Glomerular endothelial cell (primary cell): ENCODE measurements at places on chromosomes 6 and 20. TPM values are rescaled to one million over a fixed set of nuclear protein-coding genes. Genes with fewer than 3 reads are reported as not detected.

Gene SLC22A7
- not detected in 2 replicates for total RNA-seq

Gene NOX3
- not detected in 2 replicates for total RNA-seq

Gene PI16
- 0.23 TPM in 1 of 2 replicates, not detected in the other for total RNA-seq

Gene BNIP5
- total RNA-seq: not detected in 2 replicates

Gene TPD52L2
- total RNA-seq: 189 and 209 TPM in 2 replicates

Gene INSM1
- not detected in 2 replicates for total RNA-seq

Gene LST1
- total RNA-seq: 0.87 and 0.99 TPM in 2 replicates

Gene OPN5
- not detected in 2 replicates for total RNA-seq

Gene NRM
- 8.8 and 10.8 TPM in 2 replicates for total RNA-seq

Gene BPIFB2
- not detected in 2 replicates for total RNA-seq

Gene CYP39A1
- 1.9 TPM in 1 of 2 replicates, not detected in the other for total RNA-seq

Gene FAM184A
- total RNA-seq: 0.34 and 0.76 TPM in 2 replicates

Gene RFX6
- not detected in 2 replicates for total RNA-seq

Gene DPPA5
- not detected in 2 replicates for total RNA-seq

Gene ULBP2
- total RNA-seq: 9.7 and 19.0 TPM in 2 replicates

Gene TMEM74B
- total RNA-seq: 0.76 and 1.2 TPM in 2 replicates

Gene LY6G5C
- total RNA-seq: 3.7 and 4.1 TPM in 2 replicates

Gene ESR1
- total RNA-seq: not detected in 2 replicates

Gene COL11A2
- total RNA-seq: under 0.01 and 0.53 TPM in 2 replicates

Gene RIPK1
- total RNA-seq: 24.0 and 32.7 TPM in 2 replicates

Gene ATXN1
- 13.1 and 23.7 TPM in 2 replicates for total RNA-seq

Gene HSPA1L
- 0.44 and 0.53 TPM in 2 replicates for total RNA-seq

Gene MAPK13
- total RNA-seq: 5.8 and 6.2 TPM in 2 replicates

Gene TNXB
- total RNA-seq: 1.5 and 1.7 TPM in 2 replicates

Gene SLC44A4
- 0.05 and 1.7 TPM in 2 replicates for total RNA-seq

Gene BTNL2
- not detected in 2 replicates for total RNA-seq

Gene WFDC13
- not detected in 2 replicates for total RNA-seq

Gene PKHD1
- total RNA-seq: 0.06 and 0.53 TPM in 2 replicates

Gene DLK2
- 0.88 and 0.92 TPM in 2 replicates for total RNA-seq

Gene OR2J3
- not detected in 2 replicates for total RNA-seq

Gene CST9
- not detected in 2 replicates for total RNA-seq

Gene PABPC1L
- 2.1 and 13.6 TPM in 2 replicates for total RNA-seq

Gene TXLNB
- 0.73 and 0.99 TPM in 2 replicates for total RNA-seq

Gene KHDC1L
- total RNA-seq: not detected in 2 replicates

Gene PKIB
- 1.9 and 8.5 TPM in 2 replicates for total RNA-seq

Gene REM1
- total RNA-seq: not detected in 2 replicates

Gene HMGN3
- 37.5 and 44.3 TPM in 2 replicates for total RNA-seq

Gene MAS1
- not detected in 2 replicates for total RNA-seq

Gene ARMC2
- total RNA-seq: 1.0 and 1.1 TPM in 2 replicates

Gene SCUBE3
- total RNA-seq: 0.73 and 2.3 TPM in 2 replicates

Gene MCM8
- total RNA-seq: 4.6 and 4.7 TPM in 2 replicates
